ENCODE measurements at places on chromosomes 12 and 14.

DNA sequence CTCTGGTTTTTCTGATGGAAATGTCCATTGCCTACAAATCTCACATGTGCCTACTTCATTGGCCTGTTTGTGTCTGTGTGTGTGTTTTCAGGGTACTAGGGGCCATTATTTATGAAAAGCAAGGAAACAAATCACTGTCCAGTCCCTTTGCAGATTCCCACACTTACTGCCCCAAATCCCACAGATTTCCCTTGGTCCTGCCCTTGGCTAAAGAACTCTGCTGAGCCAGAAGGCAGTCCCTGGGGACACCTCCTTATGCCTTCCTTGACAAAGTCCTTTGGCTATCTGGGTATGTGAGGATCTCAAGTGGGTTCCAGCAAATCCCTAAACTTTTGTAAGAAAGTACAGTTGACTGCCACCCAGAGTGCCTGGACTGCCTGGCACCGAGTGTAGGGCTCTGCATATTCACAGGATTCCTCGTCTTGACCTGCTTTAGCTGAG lies 388.1 kb downstream of the BCAT1 start:
- no peak for DNase-seq

DNA sequence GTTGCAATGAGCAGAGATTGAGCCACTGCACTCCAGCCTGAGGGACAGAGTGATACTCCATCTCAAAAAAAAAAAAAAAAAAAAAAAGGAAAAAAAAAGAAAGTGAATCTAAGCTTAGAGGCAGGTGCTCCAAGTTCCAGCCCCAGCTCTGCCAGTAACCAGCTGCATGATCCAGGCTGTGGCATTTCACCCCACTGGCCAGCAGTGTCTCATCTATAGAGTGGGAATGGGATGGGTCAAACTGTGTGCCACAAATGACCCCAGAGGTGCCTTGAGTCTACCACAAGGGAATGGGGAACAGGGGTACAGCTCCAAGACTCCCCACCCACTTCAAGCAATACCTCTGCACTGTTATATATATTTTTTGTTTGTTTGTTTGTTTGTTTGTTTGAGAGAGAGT lies 5.0 kb downstream of the PLEKHD1 start:
- DNase-seq = no peak

- no peak for DNase-seq
Observed at GRCh38 chr14:97544571-97544970, 747.4 kb downstream of the VRK1 start.

DNA sequence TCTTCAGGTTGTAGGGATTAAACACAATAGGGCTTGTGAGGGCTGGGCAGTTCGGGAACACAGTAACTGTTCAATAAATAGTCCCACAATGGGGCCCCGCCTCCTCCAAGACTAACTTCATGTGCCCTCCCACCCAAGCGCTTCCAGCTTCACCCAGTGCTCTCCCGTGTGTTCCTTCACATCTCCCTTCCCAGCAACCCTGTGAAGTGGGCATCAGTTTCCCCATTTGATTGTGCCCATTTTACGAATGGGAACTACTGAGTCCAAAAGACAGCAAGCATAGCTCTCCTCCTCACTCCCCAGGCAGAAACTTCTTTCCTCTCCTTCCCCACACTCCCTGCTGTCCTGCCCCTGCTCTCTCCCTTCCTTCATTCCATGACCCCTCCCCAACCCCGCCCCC lies 6.2 kb upstream of the TRPV4 start:
- no peak for DNase-seq

DNA sequence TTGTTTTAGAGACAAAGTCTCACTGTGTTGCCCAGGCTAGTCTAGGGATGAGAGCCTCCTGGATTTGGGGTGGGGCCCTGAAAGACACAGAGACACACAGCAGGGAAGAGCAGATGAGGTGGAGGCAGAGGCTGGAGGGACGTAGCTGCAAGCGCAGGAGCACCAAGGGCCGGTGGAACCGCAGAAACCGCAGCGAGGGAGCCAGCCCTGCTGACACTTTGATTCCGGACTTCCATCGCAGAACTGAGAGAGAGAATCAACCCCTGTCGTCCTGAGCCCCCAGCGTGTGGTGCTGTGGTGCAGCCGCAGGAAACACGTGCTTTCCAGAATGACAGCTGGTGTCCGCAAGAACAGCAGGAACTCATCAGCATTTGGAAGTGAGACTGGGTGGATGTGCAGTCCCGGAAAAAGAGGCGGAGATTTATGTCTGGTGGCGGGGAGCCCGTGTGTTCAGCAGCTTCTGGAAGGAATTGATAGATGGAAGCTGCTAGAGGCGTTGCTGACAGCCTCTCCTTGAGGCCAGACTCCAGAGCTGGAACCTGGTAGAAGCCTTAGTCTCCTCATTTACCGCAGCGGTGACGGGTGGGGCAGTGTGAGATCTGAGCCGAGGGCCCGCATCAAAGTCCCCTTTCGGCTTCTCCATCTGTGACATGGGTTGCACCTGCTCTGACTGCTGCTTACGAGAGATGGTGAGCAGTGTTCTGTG lies 21.9 kb upstream of the KLC1 start:
- peak; percentile 75 for DNase-seq

GRCh38 chr14:31834616-31835015 lies 242.5 kb upstream of the ARHGAP5 start:
- no peak for DNase-seq

DNA sequence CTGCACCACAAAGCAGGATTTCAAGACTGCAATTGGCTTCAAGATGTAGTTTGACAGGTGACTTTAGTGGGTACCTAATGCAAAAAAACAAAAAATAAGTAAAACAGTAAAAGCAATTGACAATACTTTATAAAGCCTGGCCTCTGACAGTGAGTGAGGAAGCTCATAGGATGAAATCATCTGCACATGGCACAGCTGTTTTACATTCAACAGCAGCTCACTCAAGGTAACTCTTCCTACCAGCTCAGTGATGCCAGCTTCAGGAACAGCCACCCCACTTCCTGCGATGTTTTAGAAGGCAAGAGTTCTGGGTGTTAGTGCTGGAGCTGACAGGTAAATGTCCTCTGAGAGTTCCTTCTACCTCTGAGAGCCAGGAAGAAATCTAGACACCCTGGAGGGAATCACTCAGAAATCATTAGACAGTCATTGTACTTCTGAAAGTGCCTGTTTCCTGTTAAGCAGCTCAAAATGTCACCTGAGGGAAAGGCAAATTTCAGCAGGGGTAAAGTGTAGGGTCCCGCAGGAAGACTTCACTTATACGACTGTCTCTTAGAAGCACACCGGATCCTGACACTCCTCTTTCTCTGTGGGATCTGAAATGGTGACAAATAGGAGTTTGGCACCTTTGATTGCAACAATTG lies 99.9 kb downstream of the FOXN3 start:
- no peak for DNase-seq

DNA sequence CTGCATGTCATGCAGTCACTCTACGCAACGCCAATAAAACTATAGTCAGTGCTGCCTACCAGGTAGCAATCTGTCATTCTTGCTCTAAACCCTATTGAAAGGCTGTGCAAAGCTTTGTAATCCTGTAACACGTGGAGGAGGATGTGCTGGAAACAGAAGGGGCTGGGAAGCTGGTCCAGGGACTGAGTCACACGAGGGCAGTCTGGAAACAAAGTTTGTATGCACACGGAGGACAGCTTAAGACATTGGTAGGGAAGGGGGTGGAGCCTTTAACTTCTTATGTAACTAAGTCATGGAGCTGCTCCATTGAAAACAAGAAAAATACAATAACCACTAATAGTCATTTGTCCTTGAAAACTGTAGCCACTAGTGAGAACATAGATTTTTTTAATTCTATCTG lies 128.0 kb downstream of the BCAT1 start:
- DNase-seq = no peak

DNA sequence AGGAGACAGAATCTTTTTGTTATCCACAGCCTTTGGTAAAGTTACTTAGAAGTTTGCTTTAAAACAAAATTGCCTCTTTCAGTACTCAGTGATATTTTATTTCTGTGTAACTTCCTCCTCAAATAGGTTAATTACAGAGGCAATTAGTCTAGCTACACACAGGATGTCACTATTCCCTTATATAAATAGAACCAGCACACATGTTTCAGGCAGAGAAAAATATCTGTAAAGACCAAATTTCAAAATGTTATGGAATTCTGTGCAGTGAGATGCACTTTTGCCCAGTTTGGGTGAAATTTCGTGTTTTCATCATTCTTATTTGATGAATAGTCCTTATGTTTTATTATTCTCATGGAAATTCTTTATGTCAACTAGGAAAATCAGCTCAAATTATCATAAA lies 410.6 kb upstream of the SOX5 start:
- DNase-seq = no peak

GRCh38 chr14:60893911-60894310 lies 87.0 kb downstream of the TRMT5 start:
- no peak for DNase-seq

- no peak for DNase-seq
Observed at GRCh38 chr12:108853981-108854446, 3.4 kb downstream of the SSH1 start.

- no peak for DNase-seq
Observed at GRCh38 chr14:67442139-67442906, 30.4 kb upstream of the PLEK2 start.

GRCh38 chr14:106509807-106510206 lies 983.4 kb downstream of the TMEM121 start:
- DNase-seq = no peak

DNA sequence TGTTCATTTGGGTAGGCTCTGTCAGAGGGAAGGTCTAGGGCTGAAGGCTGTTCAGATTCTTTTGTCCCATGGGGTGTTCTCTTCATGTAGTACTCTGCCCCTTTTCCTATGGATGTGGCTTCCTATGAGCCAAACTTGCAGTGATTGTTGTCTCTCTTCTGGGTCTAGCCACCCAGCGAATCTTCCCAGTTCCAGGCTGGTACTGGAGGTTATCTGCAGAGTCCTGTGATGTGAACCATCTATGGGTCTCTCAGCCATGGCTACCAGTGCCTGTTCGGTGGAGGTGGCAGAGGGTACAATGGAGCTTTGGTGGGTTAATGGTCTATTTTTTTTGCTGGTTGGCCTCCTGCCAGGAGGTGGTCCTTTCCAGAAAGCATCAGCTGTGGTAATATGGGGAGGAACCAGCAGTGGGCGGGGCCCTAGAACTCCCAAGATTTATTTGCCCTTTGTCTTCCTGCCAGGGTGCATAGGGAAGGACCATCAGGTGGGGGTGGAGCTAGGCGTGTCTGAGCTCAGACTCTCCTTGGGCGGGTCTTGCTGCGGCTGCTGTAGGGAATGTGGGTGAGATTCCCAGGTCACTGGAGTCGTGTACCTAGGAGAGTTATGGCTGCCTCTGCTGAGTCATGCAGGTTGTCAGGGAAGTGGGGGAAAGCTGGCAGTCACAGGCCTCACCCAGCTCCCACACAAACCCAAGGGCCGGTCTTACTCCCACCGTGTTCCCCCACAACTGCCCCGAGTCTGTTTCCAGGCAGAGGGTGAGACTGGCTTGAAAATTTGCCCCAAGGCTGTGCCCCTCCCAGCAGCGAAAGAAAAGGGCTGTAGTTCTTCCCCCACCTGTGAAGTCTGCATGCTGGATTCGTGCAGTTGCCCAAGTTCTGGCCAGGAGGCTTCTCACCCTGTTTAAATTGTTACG lies 17.5 kb downstream of the MTRFR start:
- DNase-seq = no peak

DNA sequence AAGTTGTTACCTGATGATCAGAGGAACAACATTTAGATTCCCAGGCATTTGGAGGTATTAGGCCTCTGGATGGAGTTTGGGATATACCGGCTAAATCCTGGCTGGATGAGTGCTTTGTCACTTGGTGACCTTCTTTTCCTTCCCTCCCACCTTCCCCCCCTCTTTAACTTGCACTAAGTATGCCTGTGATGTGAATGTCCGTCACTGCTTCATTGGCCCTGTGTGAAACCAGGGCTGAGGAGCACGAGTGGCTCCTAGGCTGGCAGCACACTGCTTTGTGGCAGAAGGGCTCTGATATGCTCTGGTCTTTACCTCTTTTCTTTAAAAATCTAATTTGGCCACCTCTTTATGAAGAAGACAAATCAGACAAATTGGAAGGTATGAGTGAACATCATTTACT lies 95.7 kb downstream of the ESR2 start:
- no peak for DNase-seq

Data from activated CD8-positive, alpha-beta T cell treated with anti-CD3 and anti-CD28 coated beads for 36 hours (primary cell).